Lower lobe of right lung (tissue), 2 donors: ENCODE measurements at places on chromosomes 3 and 15. TPM values are rescaled to one million over a fixed set of nuclear protein-coding genes. Genes with fewer than 3 reads are reported as not detected.

SPATA12 gene
- 0.15 TPM for total RNA-seq

AGBL1 gene
- 12.0 TPM for total RNA-seq

TXNRD3 gene
- 8.7 TPM for total RNA-seq

SNTN gene
- total RNA-seq, result 12.8 TPM

CCDC51 gene
- total RNA-seq, result 8.6 TPM

GRCh38 chr3:39205919-39206516 lies 13.6 kb upstream of the XIRP1 start:
- DNase-seq, result no peak

GRCh38 chr3:107938143-107938542 lies 152.7 kb downstream of the CD47 start:
- no peak for DNase-seq

DNA sequence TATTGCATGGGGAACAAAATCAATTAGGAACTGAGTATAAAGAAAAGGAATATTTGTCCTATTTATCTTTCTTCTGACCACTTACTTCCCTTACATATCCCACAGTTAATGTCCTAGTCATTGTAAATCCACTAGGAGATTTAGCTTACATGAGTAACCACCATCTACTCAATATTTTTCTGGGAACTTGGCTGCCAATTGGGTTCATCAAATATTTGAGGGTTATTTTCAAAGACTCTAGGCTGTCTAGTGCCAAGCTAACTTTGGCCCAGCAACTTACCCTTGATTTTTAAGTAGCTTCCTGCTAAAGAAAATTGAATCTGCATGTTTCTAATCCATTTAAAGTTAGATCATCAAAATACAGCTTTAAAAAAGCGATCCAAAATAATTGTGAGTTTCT lies 362.5 kb upstream of the EPHA3 start:
- no peak for DNase-seq

DNA sequence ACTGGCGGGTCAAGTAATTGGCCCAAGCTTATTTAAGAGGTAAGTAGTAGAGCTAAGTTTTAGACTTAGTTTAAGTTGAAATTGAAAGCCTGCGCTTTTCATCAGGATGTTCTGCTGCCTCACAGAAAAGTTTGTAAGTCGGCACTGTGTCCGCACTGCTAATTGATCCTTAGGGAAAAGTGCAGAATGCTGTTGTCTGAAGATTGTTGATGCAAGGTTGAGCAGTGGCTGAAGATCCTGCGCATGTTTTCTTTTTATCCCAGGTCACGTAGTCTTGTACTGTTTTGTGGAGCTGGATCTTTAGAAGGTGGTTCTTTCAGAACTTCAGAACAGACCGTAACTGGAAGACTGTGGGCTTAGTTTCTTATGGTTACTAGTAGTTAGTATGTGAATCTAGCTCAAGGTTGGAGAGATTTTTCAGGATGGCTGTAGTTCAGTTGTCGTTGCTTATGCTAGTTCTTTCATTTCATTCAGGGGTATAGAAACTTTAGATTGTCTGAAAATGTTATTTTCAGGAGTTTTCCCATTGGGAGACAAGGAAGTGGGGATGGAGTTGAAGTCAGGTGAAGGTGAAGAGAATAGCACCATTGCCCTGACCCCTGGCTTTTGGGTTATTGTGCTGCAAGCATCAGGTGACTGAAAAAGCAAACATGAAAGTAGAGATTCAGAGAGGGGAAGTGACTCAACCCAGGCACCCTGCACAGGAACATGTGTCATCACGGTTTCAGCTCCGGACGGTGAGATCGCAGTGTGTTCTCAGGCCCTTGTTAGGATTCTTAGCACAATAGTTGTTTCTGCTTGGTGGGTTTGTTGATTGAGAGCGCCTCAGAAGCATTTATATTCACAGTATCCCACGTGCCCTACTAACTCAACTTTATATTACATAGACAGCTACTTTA lies 32.8 kb downstream of the AKAP13 start:
- DNase-seq, result peak; percentile 61

GRCh38 chr3:127167315-127168043 lies 25.5 kb upstream of the PRR23E start:
- DNase-seq, result no peak

DNA sequence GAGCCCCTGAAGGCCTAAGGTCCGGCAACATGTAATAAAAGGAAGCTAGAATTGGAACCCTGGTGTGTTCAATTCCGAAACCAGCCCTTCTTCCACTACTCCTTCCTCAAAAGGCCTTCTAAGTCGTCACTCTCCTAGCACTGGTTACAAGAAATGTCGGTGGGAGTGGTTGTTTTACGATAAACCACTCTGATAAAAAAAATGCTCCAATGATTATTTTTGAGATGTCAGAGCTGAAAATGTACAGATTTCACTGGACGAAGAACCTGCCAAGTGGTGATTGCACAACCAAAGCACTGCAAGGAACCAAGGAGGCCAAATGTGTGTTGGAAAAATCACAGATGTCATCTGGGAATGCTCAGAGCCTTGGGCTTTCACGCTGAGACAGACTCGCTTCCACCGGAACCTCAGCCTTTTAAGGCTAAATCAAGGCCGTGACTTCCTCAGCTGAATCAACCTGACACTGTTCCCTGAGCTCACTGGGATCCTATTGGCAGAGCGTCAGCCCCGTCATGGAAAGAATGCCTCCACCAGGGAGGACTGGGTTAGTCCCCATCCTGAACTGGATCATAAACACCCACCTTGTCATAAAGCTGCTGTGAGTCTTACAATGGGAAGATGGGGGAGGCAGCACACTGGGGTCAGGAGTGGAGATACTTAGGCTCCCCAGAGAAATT lies 108.1 kb upstream of the THBS1 start:
- peak; percentile 58 for DNase-seq

DNA sequence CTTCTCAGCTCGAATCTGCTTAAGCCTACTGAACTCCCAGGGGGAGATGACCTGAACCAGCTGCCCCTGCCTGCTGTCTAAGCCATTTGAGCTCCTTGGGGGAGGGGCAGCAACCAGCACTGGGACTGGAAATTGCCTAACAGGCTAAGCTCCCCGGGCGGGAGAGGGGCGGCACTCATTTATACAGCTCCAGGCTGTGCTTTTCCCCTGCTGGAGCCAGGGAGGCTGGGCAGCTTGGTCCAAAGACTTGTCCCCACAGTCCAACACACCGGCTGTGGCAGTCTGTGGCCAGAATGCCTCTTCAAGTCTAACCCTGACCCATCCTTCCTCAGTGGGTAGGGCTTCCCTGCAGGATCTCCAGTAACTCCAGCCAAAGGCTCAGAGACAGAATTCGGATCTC lies 1241.5 kb downstream of the ROBO2 start:
- DNase-seq, result peak; percentile 24
